ENCODE measurements at places on chromosomes 11 and 22.
A peak's percentile ranks its signal among the peaks of the same experiment; 100 is the strongest.

DNA sequence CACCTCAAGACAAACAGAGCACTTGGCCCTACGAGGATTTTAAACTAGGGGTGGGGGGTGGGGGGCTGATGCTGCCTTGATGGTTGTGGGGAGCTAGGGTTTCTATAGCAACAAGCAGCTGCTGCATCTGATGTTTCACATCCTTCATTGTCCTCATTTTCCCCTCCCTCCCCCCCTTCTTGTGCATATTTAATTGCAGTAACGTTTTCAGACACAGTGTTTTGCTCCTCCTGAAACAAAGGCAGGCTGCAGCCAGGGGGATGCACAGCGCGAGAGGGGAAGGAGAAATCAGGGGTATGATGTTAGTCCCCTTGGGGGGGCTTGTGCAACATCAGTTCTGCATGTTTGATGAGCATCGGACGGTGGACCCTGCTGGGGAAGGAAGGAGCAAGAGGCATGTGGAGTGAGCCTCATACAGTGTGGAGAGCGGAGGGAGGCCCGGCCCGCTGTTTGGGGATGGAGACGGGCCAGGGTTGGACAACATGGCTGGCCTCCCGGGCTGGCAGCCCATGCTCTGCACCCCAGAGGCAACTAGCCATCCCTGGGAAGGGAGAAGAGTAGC, 208.3 kb downstream of the CEP164 start:
- no peak for DNase-seq

DNA sequence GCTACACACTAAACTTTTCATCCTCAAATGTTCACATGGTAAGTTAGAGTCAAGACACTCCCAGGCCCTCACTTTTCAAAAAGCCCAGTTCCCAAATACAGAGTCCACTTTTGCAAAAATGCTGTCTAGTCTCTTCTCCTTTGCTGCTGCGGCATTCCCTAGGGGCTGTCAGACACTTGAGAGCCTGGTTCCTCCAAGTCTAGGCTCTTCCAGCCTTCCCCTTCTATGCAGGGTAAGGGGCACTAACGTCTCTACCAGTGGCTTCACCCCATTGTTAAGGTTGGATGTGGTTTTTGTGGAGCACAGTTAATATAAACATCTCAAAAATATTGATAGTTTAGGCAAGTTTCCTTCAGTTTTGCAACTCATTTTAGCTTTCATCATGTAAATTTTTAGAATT, 181.5 kb downstream of the KIF18A start:
- DNase-seq = no peak

- no peak for DNase-seq
These were observed 4.1 kb upstream of the TSSC4 start for GRCh38 chr11:2396471-2396870.

GRCh38 chr11:26478710-26479109, 93.4 kb downstream of the MUC15 start:
- DNase-seq = no peak

- DNase-seq = no peak
These were observed 87.4 kb upstream of the SHISAL1 start for GRCh38 chr22:44399906-44400762.

- no peak for DNase-seq
These were observed 63.2 kb upstream of the RRAS2 start for GRCh38 chr11:14422052-14422813.

DNA sequence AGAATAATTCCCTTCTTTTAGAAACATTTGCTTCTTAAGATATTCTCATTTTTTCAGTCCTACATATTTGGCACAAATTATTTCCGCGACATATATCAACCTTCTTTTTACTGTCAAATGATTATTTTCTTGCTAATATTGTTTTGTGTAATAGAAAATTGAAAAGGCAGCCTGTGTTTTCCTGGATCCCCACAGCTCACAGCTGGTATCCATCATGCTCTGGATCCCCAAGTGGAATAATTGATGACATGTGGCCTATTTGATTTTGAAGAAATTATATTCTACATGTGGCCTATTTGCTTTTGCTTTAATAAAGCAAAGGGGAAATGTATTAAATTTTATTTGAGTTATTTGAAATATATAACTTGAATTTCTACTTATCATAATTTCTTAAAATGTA, 199.4 kb upstream of the LUZP2 start:
- no peak for DNase-seq

GRCh38 chr11:20647976-20648565, 21.3 kb upstream of the NELL1 start:
- no peak for DNase-seq

DNA sequence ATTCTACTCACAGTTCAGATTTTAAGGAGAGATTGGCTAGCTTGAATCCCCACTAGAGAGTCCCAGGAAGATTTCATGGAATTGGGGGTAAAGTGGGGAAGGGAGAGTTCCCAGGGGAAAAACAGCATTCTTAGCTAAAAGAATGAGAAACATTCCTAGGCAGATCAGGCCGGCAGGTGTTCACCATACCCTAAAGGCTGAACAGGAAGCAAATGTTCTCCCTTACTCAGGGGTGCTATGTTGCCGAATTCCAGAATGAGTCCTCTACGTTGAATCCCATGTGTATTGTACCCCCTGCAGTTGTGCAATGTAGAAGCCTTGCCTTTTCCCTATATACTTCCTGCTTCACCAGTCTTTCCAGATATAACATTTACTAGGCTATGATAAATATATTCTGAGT, 135.2 kb upstream of the NCAM1 start:
- DNase-seq = no peak

DNA sequence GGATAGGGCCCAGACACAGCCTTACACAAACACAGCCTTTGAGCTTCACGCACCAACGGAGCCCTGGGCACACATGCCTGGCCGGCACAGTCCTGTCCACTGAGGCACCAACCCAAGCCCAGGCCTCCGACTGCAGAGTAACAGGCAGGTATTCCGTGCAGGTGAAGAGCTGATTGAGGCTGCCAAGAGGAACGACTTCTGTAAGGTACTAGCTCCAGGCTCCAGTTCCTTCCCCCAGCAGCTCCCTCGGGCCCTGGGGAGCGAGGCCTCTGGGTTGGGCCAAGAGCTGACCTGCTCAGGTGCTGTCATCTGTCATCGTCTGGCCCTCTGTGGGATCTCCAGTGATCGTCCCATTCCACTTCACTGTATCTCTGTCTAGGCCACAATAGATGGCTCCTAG, 3.2 kb upstream of the MDK start:
- no peak for DNase-seq

- DNase-seq = no peak
These were observed 85.7 kb downstream of the NTM start for GRCh38 chr11:131455843-131456704.

- DNase-seq = no peak
These were observed 10.2 kb upstream of the DDB2 start for GRCh38 chr11:47204637-47204989.

- no peak for DNase-seq
These were observed 134.3 kb downstream of the TEAD1 start for GRCh38 chr11:12808519-12808918.

GRCh38 chr11:17077520-17078401, at the start of gene RPS13:
RPS13 (minus strand) TSS chr11:17077667; CDS start chr11:17077641, 26 bp downstream.
- DNase-seq = peak; percentile 88

GRCh38 chr11:71246559-71246958, 5.8 kb downstream of the SHANK2 start:
- DNase-seq = no peak

DNA sequence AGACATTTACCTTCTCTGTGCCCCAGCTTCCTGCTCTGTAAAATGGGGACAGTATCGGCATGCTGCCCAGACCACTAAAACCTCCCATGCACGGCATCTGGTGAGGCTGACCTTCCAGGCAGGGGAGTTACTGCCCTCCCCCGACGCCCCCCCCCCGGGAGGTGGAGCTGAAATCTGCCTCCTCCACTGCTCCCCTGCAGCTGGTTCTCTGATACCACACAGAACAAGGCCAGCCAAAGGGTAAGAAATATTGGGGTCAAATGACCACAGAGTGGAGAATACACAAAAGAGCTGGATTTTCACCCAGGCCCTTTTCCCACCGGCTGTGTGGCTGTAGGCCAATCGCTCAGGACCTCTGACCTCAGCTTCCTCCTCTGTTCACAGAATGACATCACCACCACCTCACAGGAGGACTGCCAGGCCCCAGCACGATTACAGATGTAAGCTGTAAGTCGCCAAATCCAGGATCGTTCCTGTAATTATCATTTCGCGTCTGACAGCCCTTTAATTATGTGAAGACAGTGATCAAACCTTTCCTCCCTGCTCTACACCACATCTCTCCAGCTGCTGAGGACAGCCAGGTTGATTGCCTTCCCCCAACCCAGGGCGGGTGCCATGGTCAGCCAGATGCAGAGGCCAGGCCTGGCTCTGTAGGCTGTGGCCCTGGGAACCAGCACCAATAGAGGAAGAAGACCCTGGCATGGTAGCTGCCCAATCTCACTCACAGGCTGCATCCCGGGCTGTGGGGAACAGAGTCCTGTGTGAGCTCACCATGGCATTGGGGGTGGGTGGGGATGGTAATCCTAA, 35.7 kb upstream of the KLHL35 start:
- no peak for DNase-seq

GRCh38 chr22:25027959-25028840, 75.7 kb downstream of the KIAA1671 start:
- DNase-seq = no peak

- no peak for DNase-seq
These were observed 415.9 kb downstream of the ETS1 start for GRCh38 chr11:128171506-128171905.

GRCh38 chr11:105786741-105787140, 176.9 kb downstream of the GRIA4 start:
- DNase-seq = no peak

DNA sequence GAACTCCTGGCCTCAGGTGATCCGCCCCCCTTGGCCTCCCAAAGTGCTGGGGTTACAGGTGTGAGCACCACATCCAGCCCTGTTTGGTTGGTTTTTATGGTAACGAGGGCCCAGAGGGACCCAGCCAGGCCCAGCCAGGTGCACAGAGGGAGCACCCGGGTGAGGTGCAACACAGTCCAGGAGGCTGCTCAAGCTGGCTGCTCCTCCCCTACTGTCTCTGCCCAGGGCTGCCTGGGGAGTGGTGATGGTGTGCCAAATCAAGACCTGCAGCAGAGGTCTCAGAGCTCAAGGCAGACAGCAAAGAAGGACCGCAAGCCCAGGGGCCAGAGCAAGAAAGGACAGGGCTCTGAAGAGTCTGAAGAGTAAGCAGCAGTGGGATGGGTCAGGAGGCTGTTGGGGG, 1.4 kb downstream of the TSGA10IP start:
- no peak for DNase-seq

GRCh38 chr11:34648036-34648435, 27.1 kb downstream of the EHF start:
- DNase-seq = no peak

- no peak for DNase-seq
These were observed 57.7 kb downstream of the FLRT1 start for GRCh38 chr11:64093233-64094039.
